ENCODE measurements at places on chromosomes 6 and 20.
A peak's percentile ranks its signal among the peaks of the same experiment; 100 is the strongest.

DNA sequence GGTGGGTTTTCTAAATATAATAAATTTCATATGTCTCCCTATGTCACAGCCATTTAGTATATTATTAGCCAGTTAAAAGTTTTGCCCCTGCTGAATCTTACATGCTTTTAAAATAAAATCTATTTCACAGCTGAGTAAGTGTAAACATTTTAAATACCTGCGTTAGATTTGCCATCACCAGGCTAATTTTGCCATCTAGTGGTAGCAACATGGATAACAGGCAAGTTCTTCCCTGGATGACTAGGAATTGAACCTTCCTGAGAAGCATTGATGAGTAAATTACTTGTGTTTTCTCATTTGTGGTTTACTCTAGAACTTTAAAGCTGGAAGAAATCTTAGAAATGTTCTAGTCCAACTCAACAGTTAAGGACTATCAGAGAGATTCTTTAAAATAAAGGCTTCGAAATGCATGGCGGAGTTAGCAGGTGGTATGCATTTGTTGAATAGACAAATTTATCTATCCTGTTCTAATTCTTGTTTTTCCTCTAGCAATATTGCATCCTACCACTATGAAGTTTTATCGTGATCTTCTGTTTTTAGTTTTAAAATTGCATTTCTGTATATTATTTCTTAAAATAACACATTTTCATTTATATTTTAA is 2.6 kb downstream of the PRSS35 start:
- DNase-seq: peak; percentile 75

DNA sequence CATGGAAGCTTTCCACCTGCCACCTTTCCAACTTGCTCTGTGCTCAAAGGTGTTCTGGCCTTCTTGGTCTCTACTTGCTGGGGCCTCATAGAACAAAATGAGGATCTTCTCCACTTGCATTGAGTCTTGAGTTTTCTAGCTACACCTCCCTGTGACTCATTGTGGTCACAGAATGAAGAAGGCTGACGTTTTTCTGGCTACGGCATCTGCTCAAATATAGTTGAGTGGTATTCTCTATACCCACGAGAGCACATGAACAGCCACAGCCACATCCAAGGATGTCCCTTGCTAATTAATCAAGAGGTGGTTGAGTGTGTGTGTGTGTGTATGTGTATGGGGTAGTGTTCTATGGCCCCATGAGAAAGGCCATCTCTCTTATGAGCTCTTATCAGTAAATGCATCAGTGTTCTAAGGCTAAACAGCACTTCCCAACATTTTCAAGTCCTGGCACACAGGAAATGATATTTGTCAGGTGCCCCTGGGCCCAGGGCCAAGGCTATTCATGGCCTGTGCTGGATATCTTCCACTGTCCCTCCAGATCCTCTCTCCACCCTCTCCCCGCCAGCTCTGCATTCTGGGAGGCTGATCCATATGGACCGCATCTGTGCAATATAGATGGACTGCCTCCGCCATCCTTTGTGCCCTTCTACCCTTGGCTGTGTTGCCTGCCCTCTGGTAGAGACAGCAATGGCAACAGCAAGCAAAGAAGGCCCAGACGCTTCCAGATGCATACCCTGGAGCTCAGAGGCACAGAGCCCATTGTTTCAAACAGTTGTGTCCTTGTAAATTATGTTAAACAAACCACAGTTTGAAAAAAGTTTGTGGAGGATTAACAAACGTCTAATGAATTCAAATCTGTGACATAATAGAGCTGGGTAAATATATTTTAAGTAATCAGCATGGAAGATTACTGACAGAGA is 150.2 kb downstream of the LRFN2 start:
- DNase-seq: no peak

DNA sequence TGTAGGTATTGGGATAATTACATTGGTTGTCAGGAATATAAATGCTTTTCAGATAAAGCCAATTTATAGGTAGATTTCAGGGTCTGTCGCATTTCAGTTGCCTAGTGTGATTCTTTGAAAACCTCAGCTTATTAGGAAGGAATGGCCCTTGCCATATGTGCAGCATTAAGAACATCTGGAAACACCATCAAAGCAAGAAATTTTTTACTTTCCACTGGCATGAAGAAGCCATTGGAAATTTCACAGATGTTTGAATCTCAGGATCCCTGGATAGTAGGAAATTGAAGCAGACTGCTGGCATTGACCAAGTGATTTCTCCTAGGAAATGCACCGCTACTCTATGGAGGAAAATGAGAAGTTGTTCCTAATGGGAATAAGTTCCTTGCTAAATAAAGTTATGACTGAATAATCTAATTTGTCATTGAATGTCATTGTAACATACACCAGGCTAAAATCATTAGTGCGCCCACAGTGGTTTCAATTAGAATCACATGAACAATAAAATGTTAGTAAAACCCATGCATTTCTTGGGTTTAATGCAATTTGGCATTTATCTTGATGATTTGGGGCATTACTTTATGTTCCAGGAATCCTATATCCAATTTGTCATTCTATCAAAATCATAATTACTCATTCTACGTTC is 950.1 kb downstream of the EPHA7 start:
- DNase-seq: no peak

DNA sequence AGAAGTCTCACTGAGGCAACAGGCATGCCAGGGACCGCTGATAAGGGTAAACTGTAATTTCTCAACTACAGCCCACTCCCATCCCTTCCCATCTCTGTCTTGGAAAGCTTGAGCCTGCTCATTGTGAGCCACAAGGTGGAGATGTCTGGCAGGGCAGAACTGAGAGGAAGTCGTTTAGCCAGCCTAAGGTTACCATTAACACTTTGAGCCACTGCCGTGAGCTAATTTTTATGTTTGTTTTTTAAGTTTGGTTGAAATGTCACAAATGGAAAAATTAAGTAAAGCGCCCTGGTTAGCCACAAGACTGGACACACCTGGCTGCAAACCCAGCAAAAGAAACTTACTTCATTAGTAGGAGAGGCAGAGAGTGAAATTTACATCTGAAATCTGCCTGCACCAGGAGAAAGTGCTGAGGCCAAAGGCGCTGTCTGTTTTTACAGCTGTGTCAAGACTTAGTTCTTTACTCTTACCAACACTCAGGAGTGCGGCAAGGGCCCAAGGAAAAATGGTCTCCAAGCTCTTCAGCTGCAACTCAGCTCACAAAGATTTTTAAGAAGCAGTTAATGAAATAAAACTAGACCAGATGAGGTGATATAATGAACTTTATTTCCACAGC is 50.0 kb upstream of the FAM83C start:
- DNase-seq: peak; percentile 30

DNA sequence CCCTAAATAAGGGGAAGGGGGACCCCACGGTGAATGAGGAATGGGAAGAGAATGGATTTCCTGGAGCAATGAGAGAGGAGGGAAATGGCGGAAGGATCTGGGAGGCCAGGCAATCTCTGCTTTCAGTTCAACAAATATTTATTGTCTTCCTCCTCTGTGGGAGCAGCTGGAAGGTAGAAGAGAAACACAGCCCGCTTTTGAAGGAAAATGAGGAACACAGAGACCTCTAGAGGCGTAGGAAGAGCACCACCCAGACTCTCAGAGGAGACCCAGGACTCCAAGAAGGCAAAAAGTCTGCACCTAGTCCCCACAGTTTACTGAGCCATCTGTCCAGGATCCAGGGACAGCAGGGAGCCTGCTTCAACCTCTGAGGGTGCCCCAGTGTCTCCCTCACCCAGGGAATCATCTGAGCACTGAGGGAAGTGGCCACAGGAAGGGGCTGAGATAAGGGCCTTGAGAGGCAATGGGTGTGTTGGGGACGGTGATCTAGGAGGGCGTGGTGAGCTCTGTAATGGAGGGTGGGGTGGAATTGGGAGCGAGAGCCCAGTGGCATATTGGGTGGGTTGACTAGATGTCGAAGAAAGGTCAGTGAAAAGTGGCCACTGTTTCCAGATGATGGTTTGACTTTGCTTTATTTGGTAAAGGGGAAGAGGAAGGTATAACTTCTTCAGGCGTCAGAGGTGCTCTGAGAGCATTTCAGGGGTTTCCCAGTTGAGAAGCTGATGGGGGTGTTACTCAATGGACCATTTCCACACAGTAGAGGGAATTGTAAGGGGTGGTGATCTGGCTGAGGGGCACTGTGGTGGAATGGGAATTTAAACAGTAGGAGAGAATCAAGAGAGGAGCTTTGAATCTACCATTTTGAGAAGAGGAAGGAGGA is 610 bp downstream of the PSORS1C1 start:
- DNase-seq: peak; percentile 51

- no peak for DNase-seq
These were observed 39.8 kb upstream of the HBS1L start for GRCh38 chr6:135094403-135094821.

GRCh38 chr6:17057322-17057721 is 44.5 kb upstream of the STMND1 start:
- DNase-seq: no peak

DNA sequence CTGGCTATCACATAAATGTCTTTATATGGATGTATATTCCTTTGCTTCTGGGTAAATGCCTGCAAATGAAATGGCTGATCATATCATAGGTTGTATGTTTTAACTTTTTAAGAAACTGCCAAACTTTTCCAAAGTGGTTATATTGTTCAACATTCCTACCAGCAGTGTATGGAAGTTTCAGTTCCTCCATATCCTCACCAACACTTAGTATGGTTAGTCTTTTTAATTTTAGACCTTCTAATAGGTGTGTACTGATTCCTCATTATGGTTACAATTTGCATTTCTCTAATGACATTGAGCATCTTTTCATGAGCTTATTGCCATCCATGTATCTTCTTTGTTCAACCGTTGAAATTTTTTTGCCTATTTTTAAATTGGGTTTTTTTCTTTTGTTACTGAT is 155.4 kb downstream of the ZFAND3 start:
- no peak for DNase-seq

DNA sequence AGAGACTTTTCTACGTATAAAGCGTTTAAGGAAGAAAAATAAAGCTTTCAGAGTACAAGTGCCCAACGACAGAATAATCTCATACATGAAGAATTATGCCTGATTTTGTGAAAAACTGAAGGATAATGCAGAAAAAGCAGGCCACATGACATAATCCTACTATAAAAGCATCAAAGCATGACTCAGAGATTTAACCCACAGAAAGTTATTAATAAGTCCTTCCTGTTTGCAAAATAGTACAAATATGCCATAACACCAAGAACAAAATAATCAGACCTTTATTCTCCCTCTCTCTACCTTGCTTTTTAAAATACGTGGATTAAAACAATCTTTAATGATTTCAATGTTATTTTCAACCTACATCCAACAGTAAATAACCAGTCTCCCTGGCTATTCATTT is 118.6 kb upstream of the BCLAF1 start:
- peak; percentile 11 for DNase-seq

- no peak for DNase-seq
These were observed 217.7 kb downstream of the ARHGAP18 start for GRCh38 chr6:129492260-129492659.

- DNase-seq: no peak
These were observed 44.0 kb downstream of the SIM1 start for GRCh38 chr6:100420711-100421110.

- DNase-seq: no peak
These were observed 12.1 kb downstream of the SS18L1 start for GRCh38 chr20:62155428-62156253.

DNA sequence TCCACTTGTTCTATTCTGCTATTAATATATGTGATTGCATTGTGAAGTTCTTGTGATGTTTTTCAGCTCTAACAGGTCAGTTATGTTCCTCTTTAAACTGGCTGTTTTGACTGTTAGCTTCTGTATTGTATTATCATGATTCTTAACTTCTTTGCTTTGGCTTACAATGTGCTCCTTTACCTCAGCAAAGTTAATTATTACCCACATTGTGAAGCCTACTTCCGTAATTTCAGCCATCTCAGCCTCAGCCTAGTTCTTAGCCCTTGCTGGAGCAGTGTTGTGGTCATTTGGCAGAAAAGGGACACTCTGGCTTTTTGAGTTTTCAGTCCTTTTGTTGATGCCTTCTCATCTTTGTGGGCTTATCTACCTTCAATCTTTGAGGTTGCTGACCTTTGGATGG is 440.2 kb downstream of the TBC1D32 start:
- no peak for DNase-seq

GRCh38 chr6:46175446-46175845 is 4.7 kb upstream of the ENPP5 start:
- no peak for DNase-seq

DNA sequence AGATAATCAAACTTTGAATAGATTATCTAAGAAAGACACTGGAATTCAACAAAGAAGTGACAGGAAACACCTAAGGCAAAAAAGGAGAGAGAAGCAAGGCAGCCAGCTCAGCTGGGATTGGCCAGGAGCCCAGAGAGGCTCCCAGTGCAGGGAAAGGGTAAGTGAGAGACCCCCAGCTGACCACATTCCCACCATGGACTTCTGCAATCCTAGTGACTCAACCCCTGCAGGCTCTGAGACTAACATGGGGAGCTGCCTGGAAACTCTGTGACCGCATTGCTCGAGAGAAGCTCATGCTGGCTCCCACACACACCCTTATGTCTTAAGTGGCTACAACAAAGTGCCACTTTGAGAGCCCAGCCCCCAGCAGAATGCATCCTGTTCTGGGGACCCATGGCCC is 215.1 kb downstream of the PACRG start:
- no peak for DNase-seq

DNA sequence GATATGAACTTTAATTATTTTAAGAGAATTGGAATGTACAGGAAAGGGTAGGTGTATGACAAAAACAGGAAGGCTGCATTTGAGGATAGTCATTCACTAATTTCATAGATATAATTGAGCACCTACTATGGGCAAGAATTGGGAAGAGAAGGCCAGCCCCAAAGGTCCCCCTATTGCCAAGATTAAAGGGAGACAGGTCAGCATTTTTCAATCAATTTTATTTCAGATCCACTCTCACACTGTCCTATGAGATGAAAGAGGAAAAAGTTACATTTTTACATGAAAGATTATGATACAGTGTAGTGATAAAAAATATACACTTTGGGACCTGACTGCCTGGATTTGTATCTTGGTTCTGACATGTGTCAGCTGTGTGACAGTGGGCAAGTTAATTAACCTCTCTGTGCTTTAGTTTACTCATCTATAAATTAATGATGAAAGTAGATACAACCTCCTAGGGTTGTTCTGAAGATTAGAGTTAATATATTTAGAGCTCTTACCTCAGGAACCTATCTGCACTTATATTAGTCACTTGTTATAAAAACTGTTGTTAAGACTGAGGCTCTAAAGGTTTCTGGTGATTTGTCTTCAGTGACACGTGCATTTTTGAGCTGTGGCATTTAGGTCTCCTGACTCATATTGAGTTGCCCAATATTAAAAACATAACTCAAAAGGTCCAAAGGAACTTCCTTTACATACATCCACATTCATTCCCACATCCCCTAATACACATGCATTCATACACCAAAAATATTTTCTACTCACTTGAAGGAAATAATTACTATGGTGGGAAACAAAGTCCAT is 45.7 kb downstream of the SCGN start:
- DNase-seq: no peak

GRCh38 chr6:35955071-35955470 is 34.2 kb upstream of the SRPK1 start:
- DNase-seq: peak; percentile 30

- DNase-seq: peak; percentile 36
These were observed 130.8 kb downstream of the OGFRL1 start for GRCh38 chr6:71419217-71420094.
